Right ventricle myocardium superior (tissue), 1 donor: ENCODE measurements at places on chromosomes 12 and 14.

GRCh38 chr12:103382736-103383346 is 112.9 kb downstream of the C12orf42 start:
- DNase-seq: no peak

DNA sequence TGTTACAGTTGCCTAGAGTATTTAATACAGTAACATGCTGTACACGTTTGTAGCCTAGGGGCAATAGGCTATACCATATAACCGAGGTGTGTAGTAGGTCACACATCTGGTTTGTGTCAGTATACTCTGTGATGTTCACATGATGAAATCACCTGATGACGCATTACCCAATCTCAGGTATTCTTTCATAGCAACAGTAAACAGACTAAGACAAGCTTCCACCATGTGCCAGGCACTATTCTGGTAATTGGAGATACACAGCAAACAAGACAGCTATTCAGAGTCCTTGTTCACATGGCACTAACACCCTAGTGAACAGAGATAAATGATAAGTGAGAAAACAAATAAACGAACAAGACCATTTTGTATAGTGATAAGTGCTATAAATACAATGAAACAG is 3.8 kb upstream of the PDE3A start:
- no peak for DNase-seq

- DNase-seq: peak; percentile 60
These were observed 150.3 kb downstream of the TGFB3 start for GRCh38 chr14:75831455-75831854.

DNA sequence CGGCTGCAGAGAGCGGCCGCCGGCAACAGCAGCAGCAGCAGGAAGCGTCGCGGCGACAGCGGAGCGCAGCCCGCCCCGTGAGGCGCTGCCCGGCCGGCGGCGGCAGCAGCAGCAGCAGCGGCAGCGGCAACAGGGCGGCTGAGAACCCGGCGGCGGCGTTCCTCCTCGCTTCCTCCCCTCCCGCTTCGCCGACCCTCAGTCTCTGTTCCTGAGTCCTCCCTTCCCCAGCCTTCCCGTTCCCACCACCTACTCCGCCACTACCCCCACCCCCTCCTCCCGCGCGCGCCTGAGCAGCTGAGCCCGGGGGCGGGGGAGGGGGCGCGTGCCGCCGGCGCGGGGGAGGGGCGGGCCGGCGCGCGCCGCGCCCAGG is 310 bp downstream of the BICDL1 start:
- peak; percentile 43 for DNase-seq

DNA sequence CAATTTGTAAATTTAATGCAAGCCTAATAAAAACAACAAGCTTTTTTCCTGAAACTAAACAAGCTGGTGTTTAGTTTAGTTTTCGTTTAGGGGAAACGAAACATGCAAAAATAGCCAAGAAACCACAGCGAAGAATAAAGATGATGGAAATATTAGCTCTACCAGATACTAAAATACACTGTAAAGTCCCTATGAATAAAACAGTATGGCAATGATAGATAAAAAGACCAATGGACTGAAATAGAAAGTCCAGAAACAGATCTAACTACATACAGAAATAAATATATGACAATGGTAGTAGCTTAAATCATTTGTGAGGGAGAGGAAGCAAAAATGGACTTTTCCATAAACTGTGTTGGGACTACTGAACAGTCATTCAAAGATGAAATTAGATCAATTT is 26.4 kb downstream of the ATP2B1 start:
- DNase-seq: no peak

DNA sequence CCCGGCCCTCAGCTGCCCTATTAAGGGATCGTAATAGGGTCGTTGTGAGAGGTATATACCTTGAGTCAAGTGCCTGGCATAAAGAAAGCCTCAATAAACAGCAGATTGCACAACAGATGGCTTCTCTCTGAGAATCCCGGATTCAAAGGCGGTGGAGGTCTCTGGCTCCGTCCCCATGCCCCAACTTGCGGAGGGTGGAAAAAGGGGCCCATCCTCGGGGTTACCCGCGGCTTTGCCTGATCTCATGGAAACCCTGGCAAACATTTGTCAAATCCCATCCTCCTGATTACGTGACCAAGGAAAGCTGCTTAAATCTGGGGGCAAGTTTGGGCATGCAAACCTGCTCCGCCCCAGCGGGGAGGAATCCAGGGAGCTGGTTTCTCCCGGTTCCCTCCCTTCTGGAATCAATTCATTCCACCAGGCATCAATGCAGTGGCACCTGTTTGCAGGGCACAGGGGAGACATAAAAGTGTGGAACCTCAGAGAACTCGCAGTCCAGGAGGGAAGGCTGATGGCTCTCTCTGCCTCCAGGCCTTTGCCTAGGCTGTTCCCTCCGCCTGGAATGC is 12.3 kb downstream of the TRPV4 start:
- no peak for DNase-seq

- no peak for DNase-seq
These were observed 8.1 kb downstream of the VAMP1 start for GRCh38 chr12:6462234-6462995.

- no peak for DNase-seq
These were observed 866 bp downstream of the KRT79 start for GRCh38 chr12:52832985-52833905.

GRCh38 chr12:57840726-57841125 is 5.8 kb downstream of the CTDSP2 start:
- no peak for DNase-seq

GRCh38 chr14:31927348-31927832 is 149.7 kb upstream of the ARHGAP5 start:
- DNase-seq: peak; percentile 55

DNA sequence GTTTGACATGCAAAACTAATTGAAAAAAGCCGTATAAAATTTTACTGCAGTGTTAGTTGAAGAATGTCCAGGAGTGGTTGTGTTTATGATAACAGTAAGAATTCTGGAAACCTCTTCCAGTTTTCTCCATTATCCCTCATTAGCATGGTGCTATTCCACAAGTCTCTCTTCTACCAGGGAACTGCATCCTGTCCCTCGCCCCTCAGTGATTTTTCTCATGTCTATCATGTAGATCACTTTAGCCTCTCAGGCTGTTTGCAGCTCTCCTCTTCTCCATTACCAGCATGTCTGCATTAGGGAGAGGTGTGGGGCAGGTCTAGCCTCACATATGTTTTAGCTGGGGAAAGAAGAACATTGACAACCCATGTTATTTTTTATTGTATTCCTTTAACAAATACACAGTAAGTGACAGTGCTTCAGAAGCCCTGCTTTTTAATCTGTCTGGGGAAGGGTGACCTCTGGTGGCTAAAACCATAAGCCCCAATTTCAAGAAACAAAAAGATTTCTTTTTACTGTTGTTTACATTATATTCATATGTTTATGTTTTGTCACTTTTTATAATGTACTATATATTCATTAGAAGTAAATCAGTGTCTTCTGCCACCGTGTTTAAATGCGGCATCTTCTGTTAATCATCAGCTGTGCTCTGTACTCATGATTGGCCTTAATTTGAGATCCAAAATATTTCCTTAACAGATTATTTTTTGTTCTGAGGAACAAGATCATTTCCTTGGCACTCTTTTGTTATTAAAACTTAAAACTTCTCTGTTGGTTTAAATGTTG is 70.7 kb downstream of the RASSF8 start:
- DNase-seq: no peak

GRCh38 chr12:113519464-113520307 is 48.0 kb upstream of the LHX5 start:
- no peak for DNase-seq

GRCh38 chr12:127245437-127245836 is 1021.5 kb upstream of the TMEM132C start:
- DNase-seq: no peak

DNA sequence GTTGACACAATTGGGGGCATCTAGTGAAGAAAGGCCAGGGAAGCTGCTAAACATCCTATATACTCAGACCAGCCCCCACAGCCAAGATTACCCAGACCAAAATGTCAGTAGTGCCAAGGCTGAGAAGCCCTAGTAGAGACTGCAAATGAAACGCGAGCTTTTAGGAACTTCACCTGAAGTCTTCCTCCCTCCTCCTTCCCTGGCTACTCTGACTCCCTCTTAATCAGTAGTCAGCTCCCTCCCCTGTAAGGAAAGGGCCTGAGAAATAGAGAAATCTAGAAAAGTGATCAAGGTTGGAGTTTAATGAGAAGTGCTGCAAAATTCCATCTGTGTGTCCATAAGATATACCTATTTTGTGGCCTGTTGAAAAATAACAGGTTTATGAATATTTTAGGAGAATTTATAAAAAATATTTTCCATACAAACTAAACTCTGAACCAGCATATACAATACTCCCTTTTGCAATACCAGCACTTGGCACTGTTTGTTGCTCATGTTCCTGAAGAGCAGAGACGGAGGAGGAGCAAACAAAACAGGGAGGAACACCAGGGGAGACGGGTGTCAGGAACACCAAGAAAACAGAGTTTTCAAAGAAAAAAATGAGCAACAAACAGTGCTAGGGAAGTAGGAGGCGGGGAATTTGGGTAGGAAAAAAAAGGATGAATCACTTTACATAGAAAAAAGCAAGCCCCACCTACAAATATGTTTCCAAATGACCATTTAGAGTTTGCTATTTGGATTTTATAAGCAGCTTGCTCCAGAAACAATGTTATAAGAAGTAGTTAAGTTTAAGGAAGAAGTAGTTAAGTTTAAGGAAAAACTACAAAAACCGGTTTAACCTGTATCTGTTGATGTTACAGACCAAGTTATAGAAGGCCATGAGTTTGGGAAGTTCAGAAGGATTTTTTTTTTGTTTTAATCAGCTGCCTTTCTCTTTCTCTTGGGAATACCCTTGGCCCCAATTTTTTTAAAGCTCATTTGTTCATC is 282.1 kb upstream of the GRIP1 start:
- DNase-seq: no peak

DNA sequence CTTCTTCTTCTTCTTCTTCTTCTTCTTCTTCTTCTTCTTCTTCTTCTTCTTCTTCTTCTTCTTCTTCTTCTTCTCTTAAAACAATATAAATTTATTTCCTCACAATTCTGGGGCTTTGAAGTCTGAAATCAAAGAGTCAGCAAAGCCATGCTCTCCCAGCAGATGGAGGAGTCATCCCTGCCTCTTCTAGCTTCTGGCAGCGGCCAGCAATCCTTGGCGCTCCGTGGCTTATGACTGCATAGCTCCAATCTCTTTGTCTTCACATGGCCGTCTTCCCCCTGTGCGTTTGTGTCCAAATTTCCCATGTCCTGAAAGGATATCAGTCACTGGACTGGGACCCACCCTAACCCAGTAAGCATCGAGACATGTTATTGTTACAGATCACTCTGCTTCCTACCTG is 22.9 kb downstream of the KCNA1 start:
- DNase-seq: no peak

DNA sequence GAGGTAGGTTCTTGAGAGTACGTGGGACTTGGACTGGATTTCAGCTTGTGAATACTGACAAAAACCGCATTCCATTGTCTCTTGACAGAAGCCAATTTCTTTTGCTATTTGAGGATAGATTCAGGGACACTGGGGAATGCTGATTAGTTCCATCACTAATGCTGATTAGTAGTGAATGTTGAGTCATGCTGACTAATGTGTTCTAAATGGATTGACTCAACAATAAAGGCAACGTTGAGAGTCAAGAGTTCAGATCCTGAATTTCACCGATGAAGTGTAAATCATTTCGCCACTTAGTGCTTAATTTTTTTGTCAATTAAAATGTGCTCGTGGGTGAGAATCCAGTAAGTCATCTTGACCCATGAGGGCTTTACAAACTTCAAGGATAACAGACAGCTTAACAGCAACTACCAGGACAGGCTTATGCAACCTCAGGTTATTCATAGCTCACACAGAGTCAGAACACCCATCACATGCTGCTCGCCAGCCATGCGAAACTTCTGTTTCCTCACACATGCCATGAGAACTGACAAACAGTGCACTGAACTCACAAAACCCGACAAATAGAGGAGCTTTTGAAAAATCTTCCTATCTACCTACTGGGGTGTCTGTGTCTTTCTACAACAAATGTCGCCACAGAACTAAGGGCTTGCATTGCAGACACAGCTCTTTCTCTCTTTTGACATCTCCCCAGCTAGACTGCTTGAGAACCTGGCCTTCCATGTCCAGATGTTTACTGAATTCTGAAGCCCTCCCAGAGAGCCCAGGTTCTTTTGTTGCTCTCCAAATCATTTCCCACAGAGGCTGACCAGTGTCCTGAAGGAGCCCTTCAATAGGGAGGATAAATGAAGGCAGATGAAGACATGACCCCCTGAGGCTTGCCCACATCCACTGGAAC is 316.4 kb downstream of the ZFP36L1 start:
- DNase-seq: peak; percentile 72

- DNase-seq: peak; percentile 94
These were observed at the start of gene DUSP16 for GRCh38 chr12:12562585-12563261. Gene DUSP16 (minus strand): TSS chr12:12562863. CDS start chr12:12521098, 41,765 bp downstream.

DNA sequence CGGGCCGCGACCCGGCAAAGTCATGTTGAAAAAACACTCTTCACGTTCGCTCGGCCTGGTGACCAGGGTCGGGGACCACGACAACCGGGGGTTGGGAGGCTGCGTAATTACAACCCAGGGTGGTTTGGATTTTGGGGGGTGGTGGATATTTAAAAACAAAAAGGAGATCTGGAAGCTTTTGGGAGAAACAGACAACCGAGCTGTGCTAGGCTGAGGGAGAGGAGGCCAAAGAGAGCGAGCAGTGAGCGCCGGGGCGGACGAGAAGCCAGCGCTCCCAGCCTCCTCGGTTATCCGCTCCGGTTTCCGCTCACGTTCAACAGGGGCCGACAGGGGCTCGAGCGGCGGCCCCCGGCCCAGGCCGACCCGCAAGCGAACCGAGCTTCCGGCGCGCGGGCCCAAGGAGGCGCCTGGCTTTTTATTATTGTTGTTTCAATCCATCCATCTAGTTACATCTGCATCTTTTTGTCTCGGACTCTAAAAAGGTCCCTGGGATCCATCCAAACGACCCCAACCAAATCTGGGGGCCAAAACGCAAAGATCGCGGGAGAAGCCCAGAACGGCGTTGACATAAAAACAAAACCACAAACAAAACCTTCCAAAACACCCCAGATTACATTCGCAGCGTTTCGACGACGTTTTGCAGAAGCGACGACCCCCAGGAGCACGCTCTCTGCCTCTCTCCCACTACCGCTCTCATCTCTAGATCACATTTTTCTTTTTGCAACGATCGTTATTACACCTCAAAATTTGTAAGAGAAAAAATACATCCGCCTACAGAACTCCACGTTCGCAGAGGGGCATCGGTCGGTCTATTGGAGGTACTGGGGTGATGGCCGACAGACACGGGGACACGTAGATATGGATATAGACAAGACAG is 771 bp downstream of the OTX2 start:
- DNase-seq: no peak

GRCh38 chr12:2386566-2386965 is 333.8 kb downstream of the CACNA1C start:
- no peak for DNase-seq
